ENCODE measurements at places on chromosomes 12 and 14.

- DNase-seq, result no peak
These were observed 29.9 kb downstream of the EP400 start for GRCh38 chr12:131979606-131980005.

GRCh38 chr14:94650806-94651805 is 38.9 kb downstream of the SERPINA3 start:
- DNase-seq, result no peak

DNA sequence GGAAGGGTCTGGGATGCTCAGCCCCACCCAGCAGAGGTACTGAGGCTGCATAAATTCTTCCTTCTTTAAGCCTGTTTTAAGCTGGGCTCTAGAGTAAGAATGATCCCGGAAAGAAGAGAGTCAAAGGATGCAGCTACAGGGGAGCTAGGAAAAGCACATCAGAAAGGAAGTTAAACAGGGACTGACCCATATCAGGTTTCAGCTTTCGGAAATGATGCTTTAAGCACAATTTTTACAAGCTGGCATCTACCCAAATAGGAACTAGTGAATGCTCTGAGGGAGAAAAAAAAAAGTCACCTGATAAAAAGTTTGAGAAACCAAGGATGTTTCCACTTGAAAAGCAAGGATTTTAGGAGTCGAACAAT is 22.0 kb downstream of the TSPAN8 start:
- no peak for DNase-seq

GRCh38 chr14:56118611-56119181 is 485 bp downstream of the PELI2 start:
- peak; percentile 50 for DNase-seq

- DNase-seq, result no peak
These were observed 94.1 kb downstream of the SLC15A4 start for GRCh38 chr12:128729628-128730121.

GRCh38 chr12:44696542-44696941 is 179.6 kb downstream of the NELL2 start:
- DNase-seq, result no peak

DNA sequence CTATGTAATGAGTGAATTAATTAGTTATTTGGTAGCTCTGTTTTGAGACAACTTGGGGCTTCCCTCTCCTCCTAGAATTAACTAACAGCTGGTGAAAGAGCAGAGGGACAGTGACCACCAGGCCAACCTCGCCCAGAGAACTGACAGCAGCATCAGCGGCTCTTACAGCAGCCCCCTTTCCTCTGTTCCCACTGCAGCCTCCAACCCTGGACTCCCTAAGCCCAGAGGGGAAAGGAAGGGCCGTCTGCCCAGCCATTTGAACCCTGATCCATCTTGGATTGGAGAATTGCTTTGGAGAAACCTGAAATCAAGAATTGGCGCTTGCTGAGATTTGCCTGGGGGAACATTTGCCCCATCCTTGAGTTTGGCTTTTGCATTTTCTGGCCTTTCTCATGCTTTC is 45.5 kb downstream of the B4GALNT3 start:
- no peak for DNase-seq

- no peak for DNase-seq
These were observed 31.2 kb downstream of the BCL11B start for GRCh38 chr14:99240627-99241324.

GRCh38 chr14:43480976-43481375 is 1026.1 kb downstream of the FSCB start:
- DNase-seq, result no peak

- DNase-seq, result no peak
These were observed 32.3 kb downstream of the CDKN1B start for GRCh38 chr12:12749433-12749832.

- DNase-seq, result no peak
These were observed 115.9 kb upstream of the IFNG-AS1 start for GRCh38 chr12:67873355-67873754.

DNA sequence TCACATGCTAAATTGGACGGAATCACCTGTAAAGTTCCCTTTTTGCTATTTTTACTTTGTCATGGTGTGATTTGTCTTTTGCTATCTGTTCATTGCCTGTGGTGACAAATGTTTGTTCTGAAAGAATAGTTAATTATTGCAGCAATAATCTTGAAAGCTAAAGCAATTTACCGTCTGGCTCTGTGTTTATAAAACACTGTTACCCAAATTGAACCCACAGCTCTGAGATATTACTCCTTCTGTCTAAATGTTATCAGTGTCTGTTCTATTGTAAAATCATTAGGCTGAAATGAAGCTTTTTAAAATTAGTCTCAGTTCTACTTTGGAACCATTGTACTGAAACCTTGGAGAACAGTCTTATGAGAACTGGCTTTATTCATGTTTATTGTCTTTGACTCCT is 42.5 kb downstream of the TMX1 start:
- no peak for DNase-seq

DNA sequence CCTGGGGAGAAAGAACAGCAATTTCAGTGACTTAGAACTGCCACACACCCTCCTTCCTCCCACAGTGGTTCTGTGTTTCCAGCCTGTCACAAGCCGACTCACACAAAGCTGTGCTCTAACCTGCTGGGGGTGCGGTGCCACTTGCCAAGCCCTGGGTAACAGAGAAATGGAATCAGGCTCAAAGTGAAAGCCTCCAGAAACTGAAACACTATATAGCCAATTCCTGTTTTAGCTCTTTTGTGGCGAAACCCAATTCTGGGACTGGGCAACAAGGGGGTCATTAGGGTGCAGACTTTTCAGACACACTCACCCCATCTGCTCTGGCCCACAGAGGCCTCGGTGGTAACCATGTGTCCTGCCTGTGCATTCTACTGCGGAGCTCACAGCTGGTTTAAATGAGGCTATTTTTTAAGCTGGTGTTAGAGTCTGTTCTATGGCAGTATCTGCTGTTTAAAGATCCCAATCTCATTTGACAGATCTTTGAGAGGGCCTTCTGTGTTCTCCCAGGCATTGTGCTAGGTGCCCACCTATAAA is 15.2 kb upstream of the ACTR6 start:
- no peak for DNase-seq

DNA sequence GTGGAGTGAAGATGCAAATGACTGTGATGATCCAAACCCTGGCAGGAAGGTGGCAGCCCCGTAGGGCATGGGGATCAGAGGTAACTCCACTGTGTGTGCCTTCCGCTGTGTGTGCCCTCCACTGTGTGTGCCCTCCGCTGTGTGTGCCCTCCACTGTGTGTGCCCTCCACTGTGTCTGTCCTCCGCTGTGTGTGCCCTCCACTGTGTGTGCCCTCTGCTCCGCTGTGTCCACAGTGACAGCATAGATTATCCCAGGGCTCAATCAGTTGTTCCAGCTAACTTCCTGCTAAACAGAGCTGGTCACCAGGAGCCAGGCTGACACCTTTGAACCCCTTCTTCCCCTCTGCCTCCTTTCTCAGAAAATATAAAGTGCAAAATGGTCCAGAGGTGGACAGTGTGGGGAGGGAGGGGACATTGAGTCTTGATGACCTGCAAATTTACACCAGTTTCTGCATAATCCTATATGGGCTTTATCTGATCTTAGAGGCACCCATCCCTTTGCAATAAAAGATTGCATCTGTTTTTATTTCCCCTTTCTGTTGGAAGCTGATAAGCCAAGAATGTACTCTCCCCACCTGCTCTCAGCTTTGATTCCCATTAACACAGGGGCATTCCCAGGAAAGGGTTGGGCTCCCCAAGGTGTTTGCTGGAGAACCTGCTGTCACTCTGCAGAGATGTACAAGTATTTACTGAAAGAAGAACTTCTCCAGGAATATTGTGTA is 21.6 kb upstream of the HNF1A start:
- DNase-seq, result no peak

DNA sequence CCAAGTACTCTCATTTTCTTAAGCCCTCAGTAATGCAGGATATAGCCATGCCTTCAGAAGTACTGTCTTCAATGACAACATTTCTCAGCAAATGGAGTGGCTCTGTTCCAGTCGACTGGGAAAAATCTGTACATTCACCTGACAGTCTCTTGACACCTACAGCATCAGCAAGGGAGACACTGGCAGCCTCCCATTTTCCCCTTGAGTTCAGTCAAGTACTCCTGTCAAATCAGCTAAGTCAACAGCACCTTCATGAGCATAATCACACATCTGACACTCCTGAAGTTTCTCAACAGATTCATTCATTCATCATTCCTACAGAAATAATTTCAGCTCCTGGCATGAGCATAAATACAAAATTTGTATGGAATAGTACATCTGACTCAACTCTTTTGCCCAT is 46.1 kb downstream of the INTS13 start:
- no peak for DNase-seq

DNA sequence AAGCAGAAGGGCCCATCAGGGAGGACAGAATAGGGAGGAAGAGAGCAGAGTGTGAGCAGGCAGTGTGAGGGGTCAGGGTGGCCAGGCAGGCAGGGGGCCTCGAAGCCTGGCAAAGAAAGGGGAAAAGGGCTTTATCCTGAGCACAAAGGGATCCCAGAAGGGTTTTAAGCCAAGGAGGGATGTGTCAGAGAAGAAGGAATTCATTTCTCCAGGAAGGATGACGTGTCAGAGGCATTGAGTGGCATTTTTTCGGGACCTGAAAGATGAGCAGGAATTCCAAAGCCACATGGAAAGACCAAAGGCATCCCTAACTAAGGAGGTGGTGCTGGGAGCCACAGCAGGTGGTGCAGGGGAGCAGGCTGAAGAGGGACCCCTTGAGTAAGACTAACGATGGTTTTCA is 132.1 kb downstream of the DICER1 start:
- DNase-seq, result no peak

DNA sequence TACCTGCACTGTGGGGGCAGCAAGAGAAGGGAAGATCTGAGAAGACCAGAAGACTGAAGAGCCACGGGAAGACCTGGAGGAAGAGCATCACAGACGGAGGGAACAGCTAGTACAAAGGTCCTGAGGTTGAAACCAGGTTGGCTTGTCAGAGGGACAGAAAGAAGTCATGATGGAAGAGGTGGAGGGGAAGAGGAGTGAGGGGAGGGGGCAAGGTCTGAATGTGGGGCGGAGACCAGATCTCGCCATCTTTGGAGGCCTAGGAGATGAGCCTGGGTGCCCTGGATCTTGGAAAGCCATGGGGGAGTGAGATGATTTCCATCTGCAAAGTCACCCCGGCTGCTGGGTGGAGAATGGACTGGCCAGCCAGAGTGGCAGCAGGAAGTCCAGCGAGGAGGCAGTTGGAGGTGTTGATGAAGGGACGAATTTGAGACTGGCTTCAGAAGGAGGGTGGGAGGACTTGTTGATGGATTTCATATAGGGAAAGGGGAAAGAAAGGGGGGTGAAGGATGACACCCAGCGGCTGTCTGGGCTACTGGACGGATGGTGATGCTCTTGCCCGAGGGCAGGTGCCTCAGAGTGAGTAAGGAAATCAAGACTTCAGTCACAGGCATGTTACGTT is 14.6 kb upstream of the UBC start:
- DNase-seq, result no peak

- peak; percentile 59 for DNase-seq
These were observed 80.9 kb downstream of the SLC41A2 start for GRCh38 chr12:104877103-104877705.

- no peak for DNase-seq
These were observed 383.1 kb downstream of the EGLN3 start for GRCh38 chr14:33567731-33568130.

- DNase-seq, result no peak
These were observed 1290.1 kb downstream of the AACS start for GRCh38 chr12:126355346-126355745.

DNA sequence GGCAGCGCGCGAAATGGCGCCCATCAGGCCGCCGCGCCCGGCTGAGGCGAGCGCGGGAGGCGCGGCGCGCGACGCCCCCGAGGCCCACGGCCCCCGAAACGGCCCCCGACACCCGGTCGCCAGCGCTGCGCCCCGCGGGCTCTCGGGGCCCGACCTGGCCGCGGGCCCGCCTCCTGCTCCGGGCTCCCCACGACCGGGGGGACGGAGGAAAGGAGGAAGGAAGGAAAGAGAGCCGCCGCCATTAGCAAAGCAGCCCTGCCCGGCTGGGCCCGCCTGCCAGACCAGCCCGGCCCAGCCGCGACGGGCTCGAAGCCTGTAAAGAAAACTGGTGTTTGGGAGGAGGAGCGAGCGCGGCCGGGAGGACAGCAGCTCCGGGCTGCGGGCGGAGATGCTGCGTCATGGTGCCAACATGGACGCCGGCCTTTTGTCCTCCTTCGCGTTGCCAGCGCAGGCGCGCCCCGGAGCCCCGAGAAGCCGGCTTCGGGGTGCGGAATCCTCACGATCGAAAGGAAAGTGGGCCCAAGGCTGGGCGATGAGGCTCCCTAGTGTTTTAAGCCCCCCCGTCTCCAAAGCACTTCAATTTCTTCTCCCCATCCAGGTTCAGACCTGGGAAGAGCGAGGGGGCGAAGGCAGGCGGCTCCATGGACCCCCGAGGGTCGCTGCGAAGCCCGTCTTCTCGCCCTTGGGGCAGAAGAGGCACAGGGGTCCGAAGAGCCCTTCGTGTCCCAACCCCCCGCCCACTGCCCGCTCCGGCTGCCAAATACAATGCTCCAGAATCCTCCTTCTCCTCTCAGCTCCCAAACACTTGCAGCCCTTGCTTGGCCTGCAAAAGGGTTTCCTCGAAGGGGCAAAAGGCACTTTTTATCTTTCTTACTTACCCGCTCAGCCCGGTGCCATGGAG is 2.9 kb upstream of the SETD1B start:
- DNase-seq, result peak; percentile 81

DNA sequence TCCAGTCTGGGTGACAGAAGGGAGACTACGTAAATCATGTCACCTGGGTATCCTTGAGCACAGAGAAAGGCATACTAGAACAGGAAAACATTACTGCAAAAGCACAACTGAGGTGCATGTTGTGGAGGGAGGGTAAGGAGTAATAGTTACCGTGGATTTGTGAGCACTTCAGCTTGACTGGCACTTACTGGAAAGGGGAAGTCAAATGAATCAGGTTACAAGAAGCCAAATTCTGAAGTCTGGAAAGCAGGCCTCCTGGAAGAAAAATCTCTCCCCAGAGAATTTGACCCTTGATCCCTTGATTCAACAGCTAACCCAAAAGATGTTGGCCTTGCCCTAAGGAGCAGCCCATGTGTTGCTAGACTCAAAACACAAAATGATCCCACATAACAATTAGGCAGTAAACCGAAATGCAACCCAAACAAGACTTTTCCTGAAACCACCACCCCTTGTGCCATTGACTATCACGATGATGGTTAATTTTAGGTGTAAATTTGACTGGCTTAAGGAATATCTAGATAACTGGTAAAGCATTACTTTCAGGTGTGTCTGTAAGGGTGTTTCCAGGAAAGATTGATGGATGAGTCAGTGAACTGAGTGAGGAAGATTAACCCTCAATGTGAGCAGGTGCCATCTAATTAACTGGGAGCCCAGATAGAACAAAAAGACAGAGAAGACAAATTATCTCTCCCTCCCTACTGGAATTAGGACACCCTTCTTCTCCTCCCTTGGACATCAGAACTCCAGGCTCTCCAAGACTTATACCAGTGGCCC is 108.8 kb downstream of the SLC25A21 start:
- DNase-seq, result no peak

DNA sequence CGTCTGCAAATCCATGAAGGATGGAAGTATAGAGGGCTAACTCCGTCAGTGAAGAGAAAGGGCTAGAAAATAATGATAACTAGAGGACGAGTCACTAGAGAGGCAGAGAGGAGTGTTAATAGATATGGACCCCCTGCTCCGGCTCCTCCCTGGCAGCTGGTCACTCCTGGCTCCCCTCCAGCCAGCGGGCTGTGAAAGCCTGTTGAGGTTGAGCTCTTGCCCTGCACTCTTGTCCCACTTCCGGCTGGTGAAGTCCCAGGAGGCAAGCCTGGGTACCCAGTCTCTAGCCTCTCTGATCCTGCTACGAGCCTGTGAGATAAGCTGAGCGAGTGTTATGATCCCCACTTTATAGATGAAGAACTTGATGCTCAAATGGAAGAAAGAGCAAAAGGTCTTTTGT is 90.3 kb downstream of the RFX4 start:
- no peak for DNase-seq

Data from activated naive CD4-positive, alpha-beta T cell treated with anti-CD3 and anti-CD28 coated beads, Interleukin-2, amount 10 ng/mL, durations not matched to agents 7 days and 5 days (primary cell).